Stimulated activated CD4-positive, alpha-beta T cell treated with anti-CD3 and anti-CD28 coated beads, Interleukin-15, amount 100 ng/mL, for 48 hours (primary cell): ENCODE measurements at places on chromosomes 5 and 9.
A peak's percentile ranks its signal among the peaks of the same experiment; 100 is the strongest.

DNA sequence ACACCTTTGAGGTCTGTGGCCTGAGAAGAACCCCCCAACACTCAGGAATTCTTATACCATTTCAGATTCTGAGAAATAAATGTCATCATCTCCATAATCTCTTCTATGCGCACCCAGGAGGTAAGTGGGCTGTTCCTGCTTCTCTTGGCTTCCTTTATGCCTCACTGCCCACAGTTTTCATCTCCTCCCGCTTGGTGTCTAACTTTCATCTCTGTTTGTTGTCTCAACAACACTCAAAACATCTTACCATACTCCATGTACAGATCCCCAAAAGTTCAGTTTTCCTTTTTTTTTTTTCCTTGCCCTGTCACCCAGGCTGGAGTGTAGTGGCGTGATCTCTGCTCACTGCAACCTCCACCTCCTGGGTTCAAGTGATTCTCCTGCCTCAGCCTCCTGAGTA lies 170.2 kb upstream of the FREM1 start:
- no peak for DNase-seq

DNA sequence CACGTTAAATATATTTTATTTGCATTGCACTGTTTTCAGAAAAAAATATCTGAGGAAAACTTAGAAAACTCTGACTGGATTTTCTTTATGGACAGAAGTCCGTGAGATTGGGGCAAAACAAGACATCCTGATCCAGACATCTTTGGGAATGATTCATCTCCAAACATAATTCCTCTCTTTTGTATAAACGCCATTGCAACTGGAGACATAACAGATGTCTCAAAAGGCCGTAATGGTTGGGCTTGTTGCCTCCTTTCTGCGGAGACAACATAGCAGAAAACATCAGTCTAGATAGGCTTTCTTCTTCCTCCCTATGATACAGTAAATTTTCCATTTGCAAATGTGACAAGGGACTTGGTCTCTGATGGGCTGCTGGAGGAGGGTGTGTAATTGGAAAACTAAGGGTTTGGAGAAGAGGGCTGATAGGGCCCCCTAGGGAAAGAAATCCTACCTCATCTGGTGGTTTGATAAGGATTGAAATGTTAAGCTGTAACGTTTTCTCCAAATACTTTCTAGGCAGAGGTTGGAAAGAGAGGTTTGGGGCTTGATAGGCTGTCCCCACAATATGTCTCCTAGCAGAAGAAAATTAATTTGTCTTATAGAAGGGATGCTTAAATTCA lies 631.5 kb upstream of the ST8SIA4 start:
- DNase-seq = no peak

DNA sequence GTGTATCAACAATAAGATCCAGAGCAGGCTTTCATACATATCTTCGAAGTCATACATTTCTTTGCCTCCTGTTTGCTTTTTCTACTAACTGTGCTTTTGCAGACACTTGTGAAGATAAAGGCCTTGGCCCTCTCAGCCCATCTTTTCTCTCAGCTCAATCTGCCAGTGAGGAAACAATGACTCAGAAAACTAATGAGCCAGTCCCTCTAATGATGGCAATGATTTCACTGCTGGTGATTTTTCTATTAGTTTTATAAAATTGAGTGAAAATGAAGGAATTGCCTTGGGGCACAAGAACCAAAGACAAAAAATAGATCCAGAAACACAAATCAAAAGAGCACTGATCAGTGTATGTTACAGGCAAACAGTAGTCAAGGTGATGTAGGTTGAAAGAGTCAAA lies 167.7 kb upstream of the PPP2R2B start:
- no peak for DNase-seq

- no peak for DNase-seq
Measured at GRCh38 chr5:175491223-175491622, 12.9 kb downstream of the SFXN1 start.

GRCh38 chr9:98108531-98109031 lies 10.4 kb downstream of the TRIM14 start:
- no peak for DNase-seq

DNA sequence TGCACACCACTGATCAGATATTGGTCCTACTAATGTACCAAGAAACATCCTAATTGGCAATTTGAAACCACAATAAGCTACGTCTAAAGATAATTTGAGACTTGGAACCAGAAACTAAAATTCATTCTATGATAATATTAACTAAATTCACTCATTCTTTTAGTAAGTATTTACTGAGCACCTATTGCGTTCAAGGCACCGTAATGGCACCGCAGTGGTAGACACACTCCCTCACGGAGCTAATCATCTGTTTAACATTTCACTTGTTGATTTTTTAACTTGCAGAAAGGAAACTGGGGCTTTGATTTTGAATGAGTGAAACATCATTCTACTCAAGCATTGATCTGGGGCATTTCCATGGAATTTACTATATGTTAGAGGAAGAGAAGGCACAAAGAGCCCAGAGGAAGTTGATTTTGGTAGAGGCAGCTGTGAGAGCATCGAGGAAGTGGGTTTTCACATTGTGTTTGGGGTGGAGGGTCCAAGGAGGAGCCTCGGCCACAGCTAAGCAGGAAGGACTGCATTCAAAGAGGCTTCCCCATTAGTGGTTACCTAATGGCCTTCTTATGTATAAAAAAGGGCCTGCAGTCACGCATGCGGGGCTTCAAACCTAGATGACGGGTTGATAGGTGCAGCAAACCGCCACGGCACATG lies 7.1 kb downstream of the RAPGEF1 start:
- no peak for DNase-seq

DNA sequence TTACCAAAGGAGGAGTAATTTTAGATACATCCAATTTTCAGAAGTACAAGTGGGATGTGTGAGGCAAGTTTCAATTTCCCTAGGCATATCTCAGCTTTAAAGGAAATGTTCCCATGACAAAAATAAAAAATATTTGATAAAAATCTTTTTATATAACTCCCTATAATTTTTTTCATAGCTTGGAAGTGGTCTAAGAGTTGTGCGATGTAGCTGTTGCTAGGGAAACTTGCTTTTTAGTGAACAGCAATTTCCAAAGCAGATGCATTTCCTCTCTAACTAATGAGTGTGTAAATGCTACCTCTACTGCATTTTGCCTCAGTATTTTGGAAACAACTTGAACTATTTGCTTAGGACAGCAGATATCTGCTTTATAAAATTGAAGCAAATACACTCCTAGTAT lies 39.6 kb downstream of the MACIR start:
- DNase-seq = no peak

- no peak for DNase-seq
Measured at GRCh38 chr5:173515526-173515925, 100.9 kb downstream of the BOD1 start.

DNA sequence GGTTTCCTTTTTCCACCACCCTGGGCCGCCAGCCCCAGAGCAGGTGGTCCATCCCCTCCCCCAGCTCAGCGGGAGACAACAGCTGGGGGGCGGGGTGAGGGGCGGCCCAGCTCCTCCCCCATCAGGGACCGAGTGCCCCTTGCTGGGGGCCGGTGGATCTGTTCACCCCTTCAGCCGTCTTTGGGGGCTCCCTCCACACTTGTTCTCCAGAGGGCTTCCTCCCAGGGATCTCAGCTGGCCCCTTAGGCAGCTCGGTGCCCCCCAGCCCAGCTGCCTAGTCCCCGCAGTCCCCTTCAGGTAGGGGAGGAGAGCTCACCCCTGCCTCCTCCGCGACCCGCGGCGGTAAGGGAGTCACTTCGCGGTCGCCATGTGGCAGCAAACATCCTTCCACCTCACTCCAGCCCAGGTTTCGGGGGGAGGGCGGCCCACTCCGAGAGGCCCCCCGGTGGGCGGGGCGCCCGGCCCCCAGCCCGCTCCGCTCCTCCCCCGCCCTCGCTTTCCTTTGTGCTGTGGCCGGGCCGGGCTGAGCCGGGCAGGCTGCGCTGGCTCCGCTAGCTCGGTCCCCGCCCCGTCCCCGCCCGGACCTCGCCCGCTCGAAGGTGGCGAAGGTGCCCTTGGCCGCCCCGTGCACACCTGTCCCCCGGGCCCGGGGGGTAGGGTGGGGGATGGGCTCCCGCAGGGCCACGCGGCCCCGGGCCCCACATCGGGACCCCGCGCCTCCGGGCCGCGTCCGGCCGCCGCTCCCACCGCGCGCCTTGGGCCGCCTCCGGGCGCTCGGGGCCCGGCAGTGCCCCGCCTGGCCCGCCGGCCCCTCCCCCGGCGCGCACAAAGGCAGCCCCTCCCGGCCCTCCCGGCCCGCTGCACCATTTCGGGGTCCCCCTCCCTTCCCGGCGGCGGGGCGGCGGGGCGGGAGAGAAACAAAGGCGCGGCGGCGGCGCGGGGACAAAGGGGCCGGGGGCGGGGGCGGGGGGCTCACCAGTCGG lies 683 bp downstream of the DBN1 start:
- DNase-seq = peak; percentile 53

DNA sequence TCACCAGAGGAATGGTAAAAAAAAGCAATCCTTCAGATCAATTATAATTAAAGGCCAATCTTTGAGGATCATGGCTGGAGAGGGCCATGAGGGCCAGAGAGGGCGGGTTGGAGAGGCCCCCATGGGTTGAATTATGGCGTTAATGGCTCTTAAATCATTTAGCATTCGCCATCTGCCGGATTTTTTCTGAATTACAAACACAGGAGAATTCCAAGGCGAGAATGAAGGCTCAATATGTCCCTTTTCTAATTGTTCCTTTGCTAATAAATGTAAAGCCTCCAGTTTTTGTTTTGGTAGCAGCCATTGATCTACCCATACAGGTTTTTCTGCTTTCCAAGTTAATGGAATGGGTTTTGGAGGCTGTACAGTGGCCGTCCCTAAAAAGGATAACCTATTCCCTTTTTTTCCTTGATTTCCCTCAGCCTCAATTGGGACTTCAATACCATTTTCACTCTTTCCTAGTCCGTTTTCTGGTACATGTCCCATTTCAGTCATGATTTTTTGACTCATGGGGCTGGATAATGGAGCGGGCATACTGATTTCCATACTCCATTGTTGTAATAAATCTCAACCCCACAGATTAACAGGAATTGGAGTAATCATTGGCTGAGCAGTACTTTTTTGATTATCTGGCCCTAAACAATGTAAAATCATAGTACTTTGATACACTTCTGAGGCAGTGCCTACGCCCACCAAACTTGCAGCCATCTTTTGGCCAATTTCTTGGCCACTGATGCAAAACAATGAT lies 6.7 kb upstream of the TMEM141 start:
- DNase-seq = no peak

GRCh38 chr9:14323083-14323971 lies 9.4 kb upstream of the NFIB start:
- no peak for DNase-seq

DNA sequence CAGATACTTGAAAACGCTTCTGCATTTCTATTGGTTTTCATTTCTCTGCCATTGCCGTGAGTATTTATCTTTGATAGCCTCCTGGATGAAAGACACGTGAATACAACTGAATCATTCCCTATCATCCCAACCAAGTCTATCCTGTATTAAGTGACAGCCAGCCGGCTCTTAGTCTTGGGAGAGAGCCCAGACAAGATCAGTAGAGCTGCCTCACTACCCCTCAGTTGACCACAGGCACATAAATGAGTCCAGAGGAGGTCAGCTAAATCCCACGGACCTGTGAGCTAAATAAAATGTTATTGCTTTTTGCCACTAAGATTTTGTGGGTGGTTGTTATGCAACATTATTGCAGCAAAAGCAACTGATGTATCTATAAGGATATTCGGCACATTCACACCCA lies 639.0 kb upstream of the ACO1 start:
- no peak for DNase-seq

DNA sequence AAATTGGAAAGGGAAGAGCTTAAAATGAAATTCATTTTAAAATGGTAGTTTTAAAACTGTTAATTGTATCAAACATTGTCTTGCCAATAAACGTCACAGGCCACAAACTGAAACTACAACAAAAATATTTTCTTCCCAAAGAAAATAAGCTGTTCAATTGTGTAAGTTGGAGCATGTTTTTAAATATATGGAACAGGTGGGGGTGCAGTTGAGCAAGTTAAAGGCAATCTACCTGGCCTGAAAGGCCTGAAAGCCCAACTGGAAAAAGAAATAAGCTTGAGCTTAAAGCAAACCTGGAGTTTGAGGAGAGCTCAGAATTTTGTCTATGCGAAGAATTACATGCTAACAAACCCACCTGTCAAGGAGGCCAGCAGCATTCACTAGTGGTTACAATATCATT lies 439.5 kb downstream of the ACTL7B start:
- no peak for DNase-seq

DNA sequence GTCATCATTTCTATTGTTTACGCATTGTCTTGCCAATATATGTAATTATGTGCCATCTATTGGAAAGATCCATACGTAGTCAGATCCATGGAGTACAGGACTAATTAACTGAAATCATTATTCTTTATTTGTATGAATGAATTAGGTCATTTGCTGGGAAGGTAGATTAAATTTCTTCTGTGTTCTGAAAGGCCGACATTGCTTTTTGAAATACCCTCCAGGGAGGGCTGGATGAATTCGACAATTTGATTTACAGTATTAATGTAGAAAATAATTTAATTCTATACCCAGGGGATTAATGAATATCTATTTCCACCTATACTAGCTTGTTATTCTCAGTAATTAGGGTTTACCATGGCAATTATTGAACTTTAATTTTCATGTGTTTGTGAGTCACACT lies 117.6 kb downstream of the CHSY3 start:
- no peak for DNase-seq

GRCh38 chr9:89475891-89476440 lies 21.9 kb downstream of the SEMA4D start:
- no peak for DNase-seq

- DNase-seq = no peak
Measured at GRCh38 chr5:77937015-77937908, 161.1 kb upstream of the TBCA start.

DNA sequence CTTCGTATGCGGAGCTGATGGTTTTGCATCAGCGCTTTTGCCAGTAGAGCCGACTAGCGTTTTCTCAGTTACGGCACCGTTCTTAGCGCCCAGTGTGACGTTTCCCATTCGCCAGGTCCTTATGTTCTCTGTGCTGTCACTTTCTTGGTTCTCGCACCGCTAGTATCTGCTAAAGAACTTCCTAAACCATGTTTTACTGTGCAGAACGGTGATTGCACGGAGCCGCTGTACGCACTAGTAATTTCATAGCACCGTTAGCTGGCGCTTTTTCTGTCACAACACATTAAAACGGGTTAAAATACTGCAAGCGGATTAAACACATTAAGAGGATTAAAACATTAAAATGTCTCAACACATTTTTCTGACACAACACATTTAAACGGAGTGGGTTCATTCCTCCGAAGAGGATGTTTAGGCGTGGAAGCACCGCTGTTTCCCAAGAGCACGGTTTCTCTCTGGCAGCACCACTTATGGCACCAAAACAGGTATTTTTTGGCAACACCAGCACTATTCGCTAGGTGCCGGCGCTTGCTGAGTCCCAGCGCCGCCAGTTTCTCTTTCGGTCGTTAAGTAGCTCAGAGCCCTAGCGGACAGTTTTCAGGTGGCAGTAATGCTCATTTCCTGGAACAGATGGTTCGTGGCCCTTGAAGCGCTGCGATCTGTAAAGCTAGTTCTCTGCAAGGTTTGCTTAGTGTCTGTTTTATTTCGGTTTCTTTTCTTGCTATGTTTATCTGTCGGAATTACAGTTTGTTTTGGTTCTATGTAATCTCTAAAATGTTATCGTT lies 20.3 kb downstream of the ANXA2R start:
- peak; percentile 76 for DNase-seq

GRCh38 chr9:7284117-7284516 lies 515.5 kb downstream of the DMAC1 start:
- DNase-seq = no peak
